AG09309 (cell line): ENCODE measurements at places on chromosomes 7 and 10.

- no peak for DNase-seq
Observed at GRCh38 chr7:149196151-149196704, 882 bp downstream of the ZNF282 start.

DNA sequence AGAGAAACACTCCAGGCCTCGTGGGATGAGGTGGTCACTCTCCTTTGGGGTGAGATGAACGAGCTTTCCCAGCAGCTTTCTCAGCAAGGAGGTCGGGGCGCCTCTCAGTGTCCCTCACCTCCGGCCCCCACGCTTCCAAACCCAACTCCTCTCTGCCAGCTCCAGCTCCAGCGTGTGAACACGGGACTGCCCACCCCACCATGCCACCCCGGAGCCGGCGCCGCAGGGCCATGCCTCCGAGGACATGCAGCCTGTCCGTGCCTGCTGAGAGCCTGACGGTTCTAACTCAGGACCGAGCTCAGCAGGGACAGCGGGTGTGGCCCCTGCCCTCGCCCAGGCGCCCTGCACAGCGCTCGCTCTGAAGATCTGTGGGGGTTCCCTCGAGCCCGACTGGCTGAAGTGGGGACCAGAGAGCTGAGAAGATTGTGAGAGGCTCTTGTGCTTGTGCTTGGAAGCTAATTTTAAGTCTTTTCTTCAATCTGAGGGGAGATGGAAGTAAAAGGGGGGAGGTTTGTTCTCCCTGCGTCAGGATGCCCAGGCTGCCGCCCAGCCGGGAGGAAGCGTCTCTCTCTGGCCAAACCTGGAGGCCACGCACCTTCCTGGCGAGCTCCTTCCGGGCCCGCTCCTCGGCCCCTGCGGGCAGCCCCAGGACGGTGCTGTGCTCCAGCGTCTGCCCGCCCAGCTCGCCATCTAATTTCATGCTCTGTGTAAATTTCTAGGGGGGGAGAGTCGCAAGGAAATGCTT lies 5.1 kb upstream of the ADAM8 start:
- DNase-seq: no peak

DNA sequence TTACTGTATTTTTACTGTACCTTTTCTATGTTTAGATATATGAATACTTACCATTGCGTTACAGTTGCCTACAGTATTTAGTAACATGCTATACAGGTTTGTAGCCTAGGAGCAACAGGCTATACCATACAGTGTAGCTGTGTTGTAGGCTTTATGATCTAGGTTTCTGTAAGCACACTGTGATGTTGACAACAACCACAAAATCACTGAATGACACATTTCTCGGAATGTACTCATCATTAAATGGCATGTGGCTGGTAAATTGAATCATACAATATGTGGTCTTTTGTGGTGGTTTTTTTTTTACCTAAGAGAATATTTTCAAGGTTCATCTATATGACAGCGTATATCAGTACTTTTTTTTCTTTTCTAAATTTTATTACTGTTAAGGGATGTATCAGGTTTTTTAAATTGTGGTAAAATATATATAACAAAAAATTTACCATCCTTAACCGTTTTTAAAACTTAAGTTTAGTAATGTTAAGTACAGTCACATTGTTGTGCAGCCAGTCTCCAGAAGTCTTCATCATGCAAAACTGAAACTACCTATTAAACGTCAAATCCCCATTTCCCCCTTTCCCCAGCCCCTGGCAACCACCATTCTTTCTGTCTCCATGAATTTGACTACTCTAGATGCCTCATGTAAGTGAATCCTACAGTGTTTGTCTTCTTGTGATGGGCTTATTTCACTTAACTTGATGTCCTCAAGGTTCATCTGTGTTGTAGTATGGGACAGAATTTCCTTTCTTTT lies 21.5 kb downstream of the BTAF1 start:
- DNase-seq: peak; percentile 16

GRCh38 chr7:97027427-97028234 lies 3.0 kb upstream of the DLX5 start:
- DNase-seq: peak; percentile 74

DNA sequence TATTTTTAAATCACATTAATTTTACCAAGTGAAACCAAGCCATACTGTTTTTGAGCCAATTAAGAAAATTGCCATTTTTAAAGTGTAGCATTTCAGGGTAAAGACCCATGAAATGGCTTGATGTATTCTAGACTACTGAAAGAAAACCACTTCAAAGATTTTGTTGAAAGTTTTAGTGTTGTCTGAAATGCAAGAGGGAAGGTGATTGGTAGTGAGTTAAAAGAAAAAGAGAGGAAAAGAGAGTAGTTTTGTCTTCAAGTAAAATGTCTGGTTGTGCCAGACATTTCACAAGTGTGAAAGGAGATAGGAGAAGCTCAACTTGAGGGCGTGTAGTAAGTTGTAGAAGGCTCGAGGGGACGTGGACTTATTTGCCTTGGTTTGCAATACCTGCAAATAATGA lies 41.6 kb downstream of the CALML5 start:
- no peak for DNase-seq

- no peak for DNase-seq
Observed at GRCh38 chr10:69872323-69872722, 70.6 kb downstream of the COL13A1 start.

- peak; percentile 87 for DNase-seq
Observed at GRCh38 chr7:6453734-6454133, 6.0 kb upstream of the DAGLB start.

DNA sequence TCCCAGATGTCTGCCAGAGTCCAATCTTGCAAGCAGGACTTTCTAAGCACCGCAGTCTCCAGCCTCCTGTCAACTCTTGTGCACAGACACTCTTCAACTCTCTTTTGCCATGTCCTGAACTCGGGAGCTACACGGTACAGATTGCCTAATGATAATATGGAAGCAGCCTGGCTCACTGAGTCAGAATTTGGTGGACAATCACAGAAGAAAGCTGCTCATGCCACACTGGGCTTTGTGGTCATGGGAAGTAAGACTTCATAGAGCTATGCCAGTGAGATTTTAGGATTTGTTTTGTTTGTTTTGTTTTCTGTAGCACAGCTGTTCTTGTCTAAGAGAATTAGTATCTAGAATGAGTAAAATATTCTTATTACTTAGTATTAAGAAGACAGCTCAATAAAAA lies 144.1 kb upstream of the PRSS58 start:
- no peak for DNase-seq

GRCh38 chr7:4288791-4289394 lies 393.2 kb upstream of the FOXK1 start:
- no peak for DNase-seq

- no peak for DNase-seq
Observed at GRCh38 chr10:31290386-31290785, 28.6 kb upstream of the ZEB1 start.

- DNase-seq: no peak
Observed at GRCh38 chr7:90618876-90619275, 22.8 kb downstream of the CDK14 start.

- no peak for DNase-seq
Observed at GRCh38 chr10:84185526-84186175, 8.7 kb upstream of the CDHR1 start.
